Retinal pigment epithelial cell (primary cell): ENCODE measurements at places on chromosomes 4 and X.

GRCh38 chr4:181670506-181670905 is 572.7 kb upstream of the TENM3 start:
- no peak for DNase-seq

GRCh38 chr4:54737421-54737820 is 79.7 kb downstream of the KIT start:
- no peak for DNase-seq

GRCh38 chr4:89307446-89308160 is at the start of gene GPRIN3:
Gene GPRIN3 (minus strand): TSS chr4:89307800. CDS start chr4:89250110, 57,690 bp downstream.
- no peak for DNase-seq

- DNase-seq = no peak
These were observed 38.3 kb downstream of the RAP2C start for GRCh38 chrX:132180929-132181328.

- DNase-seq = peak; percentile 13
These were observed 22.8 kb upstream of the CENPVL3 start for GRCh38 chrX:51641421-51642021.

GRCh38 chr4:169079942-169080827 is 70.1 kb upstream of the CBR4 start:
- no peak for DNase-seq

- no peak for DNase-seq
These were observed 12.2 kb upstream of the EXOSC9 start for GRCh38 chr4:121788896-121789295.

DNA sequence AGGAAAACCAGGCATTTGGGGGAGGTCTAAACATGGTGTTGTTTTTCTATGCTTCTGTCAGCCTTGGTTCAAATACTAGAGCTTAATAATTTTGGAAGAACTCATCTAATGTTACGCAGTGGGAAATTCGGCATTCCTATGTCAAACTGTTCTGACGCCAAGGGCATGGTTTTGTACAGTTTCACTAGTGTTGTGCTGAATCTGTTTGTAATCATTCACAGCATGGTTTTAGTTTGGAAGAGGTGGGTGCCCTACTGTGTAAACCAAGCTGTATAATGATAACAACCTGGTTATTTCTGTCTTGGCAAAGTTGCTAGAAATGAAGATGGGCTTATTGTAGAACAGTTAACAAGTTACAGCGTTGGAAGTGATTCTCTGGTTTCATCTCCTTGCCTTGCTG is 5.2 kb downstream of the DDX3X start:
- no peak for DNase-seq

GRCh38 chr4:140037353-140038030 is 116.5 kb downstream of the MAML3 start:
- DNase-seq = peak; percentile 47

DNA sequence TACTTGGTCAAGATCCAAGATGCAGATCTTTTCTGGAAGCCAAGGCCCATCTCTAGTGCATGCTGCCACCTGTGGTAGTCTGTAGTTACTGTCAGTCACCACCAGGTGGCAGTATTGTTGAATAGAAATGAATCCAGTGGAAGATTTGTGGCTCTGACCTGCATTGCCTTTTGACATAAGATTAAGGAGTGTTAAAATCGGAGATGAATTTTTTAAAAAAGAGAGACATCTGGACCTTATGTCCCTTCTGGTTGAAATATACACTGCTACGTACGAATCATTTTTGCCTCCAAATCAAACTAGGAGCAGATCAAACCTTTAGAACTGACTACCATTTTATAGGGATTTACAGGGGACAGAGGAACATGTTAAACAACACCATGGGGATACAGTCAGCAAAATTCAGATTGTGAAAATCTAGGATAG is 46.9 kb upstream of the RHOH start:
- peak; percentile 23 for DNase-seq

GRCh38 chrX:46811121-46811520 is 25.7 kb upstream of the RP2 start:
- no peak for DNase-seq

- no peak for DNase-seq
These were observed 2.7 kb downstream of the FOXO4 start for GRCh38 chrX:71098302-71098701.

DNA sequence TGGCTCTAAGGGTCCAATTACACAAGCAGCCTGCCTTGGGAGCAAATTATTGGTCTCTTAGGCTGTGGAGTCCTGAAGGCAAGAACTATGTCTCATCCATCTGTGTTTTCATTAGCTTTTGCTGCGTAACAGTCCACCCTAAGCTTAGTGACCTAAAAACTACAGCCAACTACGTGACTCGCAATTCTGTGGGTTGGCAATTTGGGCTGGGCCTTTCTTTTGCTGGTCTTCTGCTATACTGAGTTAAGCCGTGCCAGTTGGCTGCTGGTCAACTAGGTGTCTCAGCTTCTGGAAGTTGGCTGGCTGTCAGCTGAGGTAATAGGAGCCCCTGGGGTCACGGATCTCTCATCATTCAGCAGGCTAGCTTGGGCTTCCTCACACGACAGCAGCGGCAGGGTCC is 205.6 kb upstream of the S100G start:
- peak; percentile 34 for DNase-seq

DNA sequence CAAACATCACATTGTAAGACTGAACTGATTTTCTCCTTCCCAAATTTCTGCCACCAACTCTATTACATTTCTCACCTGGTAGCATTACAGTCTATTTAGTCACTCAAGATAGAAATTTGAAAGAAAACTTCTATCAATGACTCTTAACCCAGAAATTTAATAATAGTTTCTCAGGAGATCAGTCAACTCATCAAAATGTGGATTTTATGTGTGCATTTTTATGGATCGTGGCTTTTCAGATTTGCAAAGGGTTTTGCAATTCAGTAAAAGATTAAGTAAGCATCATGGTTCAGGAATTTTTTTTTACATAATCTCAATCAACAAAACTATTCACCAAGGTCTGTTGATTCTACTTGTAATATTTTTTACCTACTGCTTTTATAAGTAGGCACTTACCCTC is 111.1 kb downstream of the CFAP299 start:
- DNase-seq = peak; percentile 45

GRCh38 chr4:95838192-95838591 is 1.7 kb upstream of the PDHA2 start:
- no peak for DNase-seq

GRCh38 chr4:109231331-109231730 is 71.1 kb downstream of the COL25A1 start:
- no peak for DNase-seq

- no peak for DNase-seq
These were observed 725 bp upstream of the CXCL1 start for GRCh38 chr4:73868206-73869129.

DNA sequence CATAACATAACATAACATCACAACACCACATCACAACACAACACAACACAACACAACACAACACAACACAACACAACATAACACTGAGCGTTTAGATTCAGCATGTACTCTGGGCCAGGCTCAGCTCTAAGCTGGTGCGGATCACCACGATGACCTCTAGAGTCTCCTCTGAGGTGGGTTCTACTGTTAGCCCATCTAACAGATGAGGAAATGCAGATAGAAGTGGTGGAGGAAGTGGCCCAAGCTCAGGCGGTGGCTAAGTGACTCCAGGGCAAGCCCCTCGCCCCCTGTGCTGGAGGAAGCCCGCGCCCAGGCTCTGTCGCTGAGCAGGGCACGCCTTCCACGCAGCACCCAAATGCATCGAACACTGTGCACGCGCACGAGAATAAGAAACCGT is 45.3 kb upstream of the CDKN2AIP start:
- DNase-seq = no peak

- DNase-seq = no peak
These were observed 47.7 kb upstream of the GATB start for GRCh38 chr4:151808542-151808941.

- DNase-seq = no peak
These were observed 29.4 kb downstream of the IRF2 start for GRCh38 chr4:184444953-184445309.

- DNase-seq = no peak
These were observed 81.1 kb upstream of the RAPGEF2 start for GRCh38 chr4:159021597-159022385.

GRCh38 chr4:188110741-188111471 is 1.5 kb upstream of the TRIML2 start:
- peak; percentile 46 for DNase-seq

- DNase-seq = no peak
These were observed 26.0 kb upstream of the SETD7 start for GRCh38 chr4:139582044-139582443.

DNA sequence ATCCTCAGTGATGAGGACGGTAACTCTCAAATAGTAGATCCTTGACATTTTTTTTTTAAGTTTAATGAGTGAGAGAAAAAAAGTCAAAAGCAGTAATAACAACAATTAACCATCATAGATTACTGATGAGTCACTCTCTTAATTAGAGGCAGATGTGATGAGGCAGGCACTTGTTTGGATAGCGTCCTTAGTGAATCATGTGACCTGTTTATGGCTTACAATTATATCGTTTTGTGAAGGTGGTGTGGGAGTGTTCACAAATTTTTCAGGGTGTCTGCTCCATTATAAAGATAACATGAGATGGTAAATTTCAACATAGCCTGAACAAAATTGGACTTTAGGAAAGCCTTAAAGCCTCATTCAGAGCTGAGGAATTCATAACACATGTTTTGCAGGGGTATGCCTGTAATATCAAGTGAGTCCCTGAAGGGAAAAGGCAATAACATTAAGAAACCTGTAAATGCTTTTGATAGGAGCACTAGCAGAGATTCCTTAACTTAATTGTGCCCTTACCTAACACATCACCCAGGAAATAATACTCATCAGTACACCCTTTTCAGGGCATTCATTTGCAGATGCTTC is 51.9 kb upstream of the XIAP start:
- DNase-seq = no peak

GRCh38 chrX:78693012-78693411 is 33.9 kb upstream of the RTL3 start:
- no peak for DNase-seq

GRCh38 chr4:36979533-36979932 is 265.0 kb upstream of the NWD2 start:
- DNase-seq = no peak

DNA sequence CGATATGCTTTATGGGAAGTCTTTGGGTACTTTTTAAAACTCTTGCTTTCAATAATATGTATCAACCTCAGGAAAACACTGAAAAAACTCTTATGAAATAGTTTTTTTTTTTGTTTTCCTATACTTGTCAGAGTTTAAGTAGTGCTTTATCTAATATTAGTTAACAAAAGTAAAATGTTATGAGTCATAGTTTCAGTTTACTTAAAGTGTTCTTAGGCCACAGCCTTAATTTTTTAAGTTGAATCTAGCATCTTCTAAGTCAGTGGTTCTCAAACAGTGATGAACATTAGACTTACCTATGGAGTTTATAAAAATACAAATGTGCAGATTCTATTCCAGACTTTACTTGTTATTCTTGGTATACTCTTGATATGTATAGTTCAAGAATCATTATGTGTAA is 26.3 kb upstream of the ADGRL3 start:
- DNase-seq = no peak

DNA sequence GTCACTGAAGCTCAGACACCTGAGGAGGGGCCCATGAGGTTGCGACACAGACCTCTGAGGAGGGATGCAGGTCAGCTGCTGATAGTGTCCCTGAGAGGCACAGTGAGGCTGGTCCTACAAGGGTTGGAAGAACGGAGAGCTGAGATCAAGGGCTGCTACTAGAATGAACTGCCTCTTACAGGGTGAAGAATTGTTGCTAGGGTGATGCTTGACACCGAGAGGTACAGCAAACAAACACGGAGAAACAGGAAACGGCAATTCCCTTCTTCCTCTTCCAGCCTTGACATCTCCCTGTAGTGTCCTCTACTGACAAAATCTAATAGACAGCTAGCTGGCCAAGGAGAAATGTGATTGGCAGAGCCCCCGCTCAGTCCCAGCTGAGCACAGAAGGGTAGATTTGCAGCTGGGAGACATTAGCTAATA is 11.8 kb upstream of the HPGDS start:
- no peak for DNase-seq

GRCh38 chr4:108129196-108129595 is 39.5 kb downstream of the LEF1 start:
- DNase-seq = no peak

DNA sequence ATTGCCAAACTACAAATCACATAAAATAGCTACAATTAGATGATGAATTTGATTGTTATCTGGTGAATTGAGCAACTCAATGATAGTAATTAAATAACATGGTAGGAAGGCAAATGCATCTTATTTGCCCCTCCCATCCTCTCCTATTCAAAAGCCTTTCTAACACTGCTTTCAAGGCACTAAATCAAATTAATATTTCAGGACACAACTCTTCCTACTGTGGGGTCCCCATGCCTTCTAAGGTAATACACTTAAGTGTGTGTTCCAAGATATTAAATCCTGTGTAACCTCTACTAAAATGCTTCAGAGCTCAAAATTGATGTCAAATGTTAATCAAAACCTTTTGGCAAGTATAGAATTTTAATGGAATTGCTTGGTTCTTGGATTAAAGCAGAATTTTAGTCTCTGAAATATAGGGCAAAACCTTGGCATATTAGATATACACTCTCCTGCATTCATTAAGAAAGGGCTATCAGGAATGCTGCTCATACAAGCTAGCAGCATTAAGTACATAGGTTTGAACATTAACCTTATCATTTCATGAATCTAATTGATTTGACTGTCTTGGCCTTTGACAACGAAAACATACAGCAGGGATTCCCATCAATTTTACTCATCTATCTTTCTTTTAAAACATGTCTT is 371.8 kb upstream of the GALNTL6 start:
- DNase-seq = no peak

DNA sequence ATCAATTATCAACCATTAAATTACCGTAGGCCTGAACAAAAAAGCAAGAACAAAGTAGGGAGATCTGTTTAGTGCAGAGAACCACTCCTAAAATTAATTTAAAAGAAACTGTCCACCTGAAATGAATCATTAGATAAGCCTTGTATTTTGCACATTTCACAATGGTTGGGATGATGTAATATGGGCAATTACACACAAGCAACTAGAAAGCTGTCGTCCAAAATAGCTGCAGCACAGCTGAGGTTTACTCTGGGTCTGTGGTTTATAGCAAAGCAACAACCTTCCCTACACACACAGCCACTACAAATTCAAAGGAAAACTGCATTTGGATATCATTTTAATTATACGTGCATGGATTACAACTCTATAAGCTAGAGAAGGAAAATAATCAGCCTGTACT is 28.5 kb downstream of the PCDH19 start:
- no peak for DNase-seq

- no peak for DNase-seq
These were observed 66.4 kb upstream of the MAOA start for GRCh38 chrX:43589735-43590134.

GRCh38 chrX:10725071-10725470 is 104.7 kb upstream of the MID1 start:
- DNase-seq = no peak

DNA sequence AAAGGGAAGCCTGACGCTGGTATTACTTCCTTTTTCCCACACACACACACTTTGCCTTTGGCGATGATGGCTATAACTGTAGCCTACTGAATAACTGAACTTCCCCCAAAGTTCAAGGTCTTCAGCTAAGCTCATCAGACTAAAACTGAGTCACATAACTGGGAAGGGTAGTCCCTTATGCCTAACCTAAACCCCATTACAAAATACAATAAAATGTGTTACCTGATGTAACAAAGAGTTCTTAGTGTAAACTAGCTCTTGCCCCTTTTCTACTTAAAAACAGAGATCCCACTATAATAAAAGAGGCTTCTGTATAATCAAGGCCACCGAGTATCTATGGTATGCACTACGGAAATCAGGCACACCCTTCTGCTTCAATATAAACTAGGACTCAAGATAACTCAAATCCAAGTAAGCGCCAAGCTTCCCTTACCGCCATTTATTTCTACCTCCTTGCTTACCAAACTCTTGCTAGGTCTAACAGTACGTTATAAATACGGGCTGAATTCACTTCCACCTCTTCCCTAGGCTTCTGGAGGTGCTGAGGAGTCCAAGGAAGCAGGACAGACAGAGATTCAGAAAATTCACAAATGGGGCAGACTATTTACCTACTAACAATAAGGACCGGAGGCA is 2.4 kb downstream of the OTUD4 start:
- DNase-seq = no peak
